GM13977 (cell line): ENCODE measurements at places on chromosomes 16 and 17.

DNA sequence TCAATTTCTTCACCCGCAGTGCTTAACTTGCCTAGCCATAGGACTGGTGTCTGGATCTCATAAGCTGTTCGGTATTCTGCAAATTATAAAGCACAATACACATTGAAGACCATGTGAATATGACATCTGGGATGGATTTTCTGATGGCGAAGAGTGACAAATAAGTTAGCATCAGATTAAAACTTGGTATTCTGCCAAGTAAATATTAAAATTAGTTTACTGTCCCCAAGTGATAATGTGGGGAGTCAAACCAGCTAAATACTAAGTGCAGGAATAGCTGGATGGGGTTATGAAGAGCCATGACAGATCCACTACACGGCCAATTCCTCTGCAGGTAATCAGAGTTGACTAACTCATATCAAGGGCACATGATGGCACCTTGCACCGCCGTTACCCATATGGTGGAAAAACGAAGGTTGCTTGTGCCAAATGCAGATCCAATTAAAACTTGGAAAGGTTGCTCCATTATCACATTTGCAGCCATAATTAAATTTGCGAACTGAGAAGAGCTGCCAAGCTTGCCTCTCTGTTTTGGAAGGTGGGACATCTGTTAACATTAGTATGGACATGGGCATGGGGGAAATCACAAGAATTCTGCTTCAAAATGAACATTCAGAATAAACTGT, 114.9 kb upstream of the TOM1L1 start:
- DNase-seq, result no peak

DNA sequence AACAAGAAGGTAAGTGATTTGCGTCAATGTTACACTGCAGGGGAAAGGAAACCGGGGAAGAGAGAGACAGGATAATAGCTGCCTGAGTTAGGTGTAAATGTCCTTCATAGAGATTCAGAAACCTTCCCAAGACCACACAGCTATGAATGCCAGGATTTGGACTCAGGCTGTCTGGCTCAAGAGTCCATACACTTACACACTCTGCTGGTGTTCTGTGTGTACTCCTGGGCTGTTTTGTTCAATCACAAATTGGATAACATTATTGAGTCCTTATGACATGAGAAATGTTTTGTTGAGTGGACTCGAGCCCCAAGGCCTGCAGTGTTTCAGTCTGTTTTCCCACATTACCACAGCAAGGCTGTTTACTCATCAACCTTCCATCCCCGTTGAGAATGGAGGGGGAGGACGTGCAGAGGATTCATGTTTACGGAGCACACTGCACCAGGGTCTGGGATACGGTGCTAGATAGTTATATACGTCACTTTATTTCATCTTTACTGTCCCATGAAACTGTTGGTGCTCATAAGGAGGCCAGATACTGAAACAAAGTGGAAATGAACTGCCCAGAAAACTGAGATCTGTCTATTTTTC, 450.8 kb downstream of the HAPSTR1 start:
- DNase-seq, result no peak

DNA sequence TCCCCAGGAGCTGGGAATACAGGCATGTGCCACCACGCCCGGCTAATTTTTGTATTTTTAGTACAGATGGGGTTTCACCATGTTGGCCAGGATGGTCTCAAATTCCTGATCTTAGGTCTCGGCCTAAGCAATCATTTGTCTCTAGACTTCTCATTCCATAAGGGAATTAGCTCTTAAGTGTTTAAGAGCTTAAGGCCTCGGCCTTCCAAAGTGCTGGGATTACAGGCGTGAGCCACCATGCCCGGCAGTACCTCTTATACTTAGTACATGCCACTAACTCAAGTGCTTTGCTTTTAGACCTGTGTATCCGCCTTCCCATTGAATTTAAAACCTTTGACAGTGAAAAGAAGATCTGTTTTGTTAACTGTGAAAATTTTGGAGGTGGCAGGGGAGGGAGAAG, 16.6 kb upstream of the IL21R start:
- DNase-seq, result no peak

GRCh38 chr17:43928609-43929008, 13.7 kb downstream of the PPY start:
- DNase-seq, result no peak

DNA sequence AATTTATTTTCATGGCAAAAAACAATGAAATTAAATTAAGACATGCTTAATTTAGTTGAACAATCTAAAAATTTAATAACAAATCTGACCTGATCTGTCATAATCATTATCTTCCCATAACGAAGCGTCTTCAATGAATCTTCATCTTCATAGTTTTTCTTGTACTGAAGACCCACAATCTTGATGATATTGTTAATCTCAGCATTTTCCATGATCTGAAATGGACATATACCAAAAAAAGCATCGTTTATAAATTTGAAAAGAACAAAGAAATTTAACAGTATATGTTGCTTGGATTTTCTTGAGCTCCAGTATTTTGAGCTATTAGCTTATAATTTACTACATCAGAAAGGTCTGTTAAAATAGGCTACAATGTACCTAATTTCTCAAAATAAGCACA, 10.2 kb downstream of the TOP2A start:
- no peak for DNase-seq

GRCh38 chr17:44565866-44566443, 8.7 kb downstream of the FZD2 start:
- DNase-seq, result no peak

GRCh38 chr16:4496305-4496704, 20.1 kb downstream of the HMOX2 start:
- DNase-seq, result no peak

DNA sequence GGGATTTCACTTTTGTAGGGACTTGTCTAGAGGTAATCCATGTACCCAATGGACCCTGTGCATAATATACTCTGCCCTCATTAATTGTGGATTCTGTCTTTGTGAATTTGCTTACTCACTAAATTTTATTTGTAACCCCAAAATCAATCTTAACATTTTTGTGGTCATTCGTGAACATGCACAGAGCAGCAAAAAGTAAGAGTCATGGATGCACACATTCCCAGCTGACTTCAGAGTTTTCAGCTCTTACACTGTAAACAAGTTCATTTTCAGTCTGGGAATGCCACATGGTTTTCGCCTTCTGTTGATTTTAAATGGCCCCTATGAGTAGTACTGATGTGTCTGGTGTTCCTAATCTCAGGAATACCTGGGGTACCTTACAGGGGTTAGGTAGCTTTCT, 24.3 kb downstream of the TAC4 start:
- no peak for DNase-seq

DNA sequence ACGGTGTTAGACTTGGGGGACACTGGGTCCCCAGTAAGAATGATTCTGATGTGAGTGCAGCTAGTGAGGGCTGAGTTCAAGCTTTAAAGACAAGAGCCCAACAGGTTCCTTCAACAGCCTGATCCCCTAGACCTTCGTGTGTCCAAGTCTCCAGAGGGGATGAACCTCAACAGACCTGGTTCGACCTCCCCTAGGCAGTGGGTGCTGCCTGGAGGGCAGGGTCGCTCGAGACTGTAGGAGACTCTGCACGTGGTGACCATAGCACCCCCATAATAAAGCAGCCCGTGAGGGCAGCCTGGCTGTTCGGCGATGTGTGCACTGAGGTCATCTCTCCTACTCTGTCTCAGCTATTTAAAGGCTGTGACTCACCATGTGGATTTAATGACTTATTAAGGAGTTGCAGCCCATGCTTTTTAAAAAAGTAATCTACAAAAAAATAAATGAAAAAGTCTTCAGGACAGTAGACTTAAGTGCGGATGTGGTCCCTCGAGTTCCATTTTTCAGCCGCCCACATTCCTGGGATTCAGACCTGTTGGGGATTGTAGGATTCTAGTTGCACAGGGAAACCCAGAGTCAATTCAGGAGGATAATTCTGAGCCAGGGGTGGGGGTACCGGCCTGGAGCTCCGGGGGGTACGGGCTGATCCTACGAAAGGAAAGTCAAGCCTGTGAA, 23.4 kb upstream of the METRNL start:
- no peak for DNase-seq

GRCh38 chr17:2003525-2003924, 21.6 kb downstream of the RTN4RL1 start:
- DNase-seq, result no peak

DNA sequence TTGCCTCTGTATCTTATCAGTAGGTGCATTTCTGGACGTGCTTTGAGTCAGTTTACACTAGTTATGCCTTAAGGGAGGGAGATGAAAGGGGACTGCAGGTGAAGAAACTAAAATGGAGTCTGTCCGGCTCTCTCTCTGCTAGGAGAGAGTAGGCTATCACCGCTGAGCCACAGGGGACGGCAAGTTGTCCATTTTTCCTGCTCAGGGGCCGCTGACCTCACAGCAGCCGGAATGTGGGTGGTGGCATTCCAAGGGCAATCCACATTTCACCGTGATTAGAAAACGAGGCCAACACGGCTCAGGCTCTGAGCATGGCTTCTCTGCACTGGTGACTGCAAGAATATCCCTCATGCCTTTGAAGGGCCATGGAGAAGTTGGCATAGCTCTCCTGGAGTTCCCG, 19.0 kb upstream of the KLHDC4 start:
- DNase-seq, result no peak

GRCh38 chr17:69714669-69715068, 300.2 kb downstream of the MAP2K6 start:
- no peak for DNase-seq

GRCh38 chr17:51362811-51363585, 102.7 kb downstream of the UTP18 start:
- DNase-seq, result no peak

- DNase-seq, result no peak
These were observed 110.4 kb upstream of the HAS3 start for GRCh38 chr16:68995011-68995504.

DNA sequence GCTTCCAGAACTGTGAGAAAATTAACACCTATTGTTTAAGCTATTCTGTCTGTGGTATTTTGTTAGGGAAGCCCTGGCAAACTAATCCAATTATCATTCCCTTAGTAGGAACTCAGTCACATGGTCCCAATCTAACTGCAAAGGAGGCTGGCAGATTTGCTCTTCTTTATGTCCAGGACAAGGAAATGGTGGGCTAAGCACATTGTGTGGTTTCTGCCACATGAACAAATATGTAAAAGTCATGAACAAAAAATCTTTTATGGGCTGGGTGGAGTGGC, 278.6 kb upstream of the RPL38 start:
- DNase-seq, result no peak

DNA sequence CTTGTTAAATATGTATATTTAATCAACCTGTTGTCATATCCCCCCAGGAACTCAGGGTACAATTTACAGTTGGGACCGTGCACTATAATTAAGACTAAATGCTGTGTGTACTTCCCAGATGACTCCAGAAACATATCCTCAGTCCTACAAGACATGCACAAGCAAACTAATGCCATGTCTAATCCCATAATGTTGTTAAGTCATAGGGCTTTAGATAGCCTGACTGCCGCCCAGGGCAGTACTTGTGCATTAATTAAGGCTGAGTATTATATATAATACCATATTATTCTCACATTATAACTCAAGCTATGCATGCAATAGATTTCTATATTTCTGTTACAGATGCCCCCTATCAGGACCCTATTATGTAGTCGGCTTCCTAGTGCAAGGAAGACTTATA, 20.1 kb upstream of the CPHXL start:
- DNase-seq, result no peak

GRCh38 chr17:65987988-65988387, 203.9 kb downstream of the CEP112 start:
- peak; percentile 4 for DNase-seq

DNA sequence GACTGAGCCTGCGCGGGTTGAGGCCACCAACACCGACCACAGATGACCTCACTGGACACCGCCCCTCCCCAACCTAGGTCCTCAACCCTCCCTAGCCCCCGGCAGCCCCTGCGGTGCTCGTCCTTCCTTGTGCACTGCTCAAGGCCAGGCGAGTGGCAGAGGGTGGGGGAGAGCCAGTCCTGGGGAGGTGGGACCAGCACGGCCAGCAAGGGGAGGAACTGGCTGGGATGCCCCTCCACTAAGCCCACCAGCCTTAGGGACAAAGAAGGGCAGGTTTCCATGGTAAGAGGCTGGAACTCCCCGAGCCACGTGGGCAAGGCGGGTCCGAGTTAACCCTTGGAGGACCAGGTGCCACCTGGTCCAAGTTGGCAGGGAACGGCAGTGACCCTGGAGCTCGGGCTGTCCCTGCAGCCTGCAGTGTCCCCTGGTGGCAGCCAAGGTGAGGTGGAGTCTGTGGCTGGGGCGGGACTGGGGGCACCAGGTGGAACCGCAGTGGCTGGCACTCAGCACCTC, 9.2 kb downstream of the FSCN2 start:
- peak; percentile 77 for DNase-seq
